ENCODE measurements at places on chromosomes 11 and 22. TPM values are rescaled to one million over a fixed set of nuclear protein-coding genes. Genes with fewer than 3 reads are reported as not detected.

Gene CRYBA4
- not detected for total RNA-seq

Gene ADM2
- total RNA-seq: 4.4 TPM

DNA sequence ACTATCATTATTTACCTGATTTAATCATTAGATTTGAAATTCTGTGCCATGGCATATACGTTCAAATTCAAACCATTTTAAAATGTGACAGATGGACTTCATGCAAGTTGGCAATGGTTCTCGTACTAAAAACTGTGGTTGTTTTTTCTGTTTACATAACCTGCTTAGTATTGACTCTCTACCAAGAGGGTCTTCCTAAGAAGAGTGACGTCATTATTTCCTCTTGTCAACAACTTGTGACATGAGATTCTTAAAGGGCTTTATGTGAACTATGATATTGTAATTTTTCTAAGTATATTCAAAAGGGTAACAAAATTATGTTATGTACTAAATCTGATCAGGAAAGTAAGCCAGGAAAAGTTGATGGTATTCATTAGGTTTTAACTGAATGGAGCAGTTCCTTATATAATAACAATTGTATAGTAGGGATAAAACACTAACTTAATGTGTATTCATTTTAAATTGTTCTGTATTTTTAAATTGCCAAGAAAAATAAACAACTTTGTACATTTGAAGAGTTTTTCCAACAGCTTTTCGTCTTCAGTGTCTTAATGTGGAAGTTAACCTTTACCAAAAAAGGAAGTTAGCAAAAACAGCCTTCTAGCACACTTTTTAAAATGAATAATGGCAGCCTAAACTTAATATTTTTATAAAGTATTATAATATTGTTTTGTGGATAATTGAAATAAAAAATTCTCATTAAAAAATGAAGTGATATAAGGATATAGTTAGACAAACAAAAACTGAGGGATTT lies 87.0 kb downstream of the GRK3 start:
- DNase-seq: no peak

Gene IFITM2
- total RNA-seq: 115 TPM

GRCh38 chr22:38267086-38267485 lies 5.7 kb downstream of the TMEM184B start:
- DNase-seq: no peak

DNA sequence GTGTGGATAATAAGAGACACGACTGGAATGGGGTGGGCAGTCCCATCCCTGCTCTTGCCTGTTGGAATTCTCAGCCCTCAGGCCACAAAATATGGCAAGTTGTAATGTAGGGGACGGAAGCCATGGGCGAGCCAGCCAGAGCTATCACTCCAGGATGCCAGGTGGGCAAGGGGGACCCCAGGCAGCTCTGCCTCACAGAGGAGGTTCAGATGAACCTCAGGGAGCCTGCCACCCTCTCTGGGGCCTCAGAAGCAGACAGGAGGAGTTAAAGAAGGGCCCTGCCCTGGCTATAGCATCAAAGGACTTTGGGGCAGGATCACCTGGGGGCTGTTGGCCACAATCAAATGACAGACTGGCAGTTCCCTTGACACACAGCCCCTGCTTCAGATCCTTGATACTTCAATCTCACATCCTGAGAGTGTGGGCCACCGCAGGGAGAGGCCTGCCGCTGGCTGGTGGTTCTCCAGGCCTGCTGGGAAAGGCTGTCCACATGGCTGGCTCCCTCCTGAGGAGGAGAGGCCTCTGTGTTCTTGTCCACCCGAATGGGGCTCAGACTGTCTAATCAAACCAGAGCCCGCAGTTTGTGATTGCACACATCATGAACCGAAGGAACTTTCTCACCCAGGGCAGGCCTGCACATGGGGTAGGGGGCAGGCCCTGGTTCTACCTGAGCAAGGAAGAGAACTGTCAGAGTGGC lies 31.4 kb downstream of the IGLL1 start:
- no peak for DNase-seq

DNA sequence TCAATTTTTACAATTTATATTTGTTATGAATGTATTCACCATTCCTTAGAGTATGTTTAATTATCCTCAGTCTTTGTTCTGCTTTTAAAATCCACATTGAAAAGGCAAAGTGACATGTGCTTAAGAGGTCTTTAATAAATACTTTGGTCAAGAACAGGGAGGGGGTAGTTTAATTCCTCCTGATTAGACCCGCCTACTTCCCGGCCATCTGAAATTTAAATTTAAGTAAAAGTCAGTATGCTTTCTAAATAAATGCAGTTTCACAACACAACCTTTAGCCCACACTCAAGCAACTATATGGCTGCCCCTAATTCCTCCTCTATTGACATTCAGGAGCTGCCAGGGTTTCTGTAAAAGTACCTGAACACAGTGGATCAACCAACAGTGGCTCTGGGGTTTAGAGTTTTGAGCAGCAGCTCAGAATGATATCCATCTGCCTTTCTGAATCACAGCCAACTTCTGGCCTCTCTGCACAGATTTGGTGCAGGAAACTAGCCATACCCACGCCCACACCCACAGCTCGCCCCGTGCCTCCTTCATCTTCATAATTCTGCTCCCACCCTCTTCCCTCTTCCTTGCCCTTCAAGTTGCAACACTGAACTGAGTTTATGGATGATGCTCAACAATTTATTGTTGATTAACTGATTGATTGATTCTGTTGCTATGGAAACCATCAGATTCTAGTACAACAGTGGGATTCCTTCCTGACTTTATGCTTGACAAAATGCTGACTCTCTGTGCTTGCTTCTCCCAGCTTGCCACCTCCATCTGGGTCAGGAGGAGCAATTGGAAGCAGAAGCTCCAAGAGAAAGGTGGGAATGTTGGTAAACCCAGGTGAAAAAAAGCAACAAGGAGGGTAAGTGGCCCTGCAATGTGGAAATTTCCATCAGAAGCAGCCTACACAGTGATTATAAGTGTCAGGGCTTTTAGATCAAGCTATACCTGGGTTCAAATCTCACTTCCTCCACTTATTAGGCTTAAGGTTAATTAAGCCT lies 70.8 kb downstream of the PANX1 start:
- DNase-seq: no peak

DNA sequence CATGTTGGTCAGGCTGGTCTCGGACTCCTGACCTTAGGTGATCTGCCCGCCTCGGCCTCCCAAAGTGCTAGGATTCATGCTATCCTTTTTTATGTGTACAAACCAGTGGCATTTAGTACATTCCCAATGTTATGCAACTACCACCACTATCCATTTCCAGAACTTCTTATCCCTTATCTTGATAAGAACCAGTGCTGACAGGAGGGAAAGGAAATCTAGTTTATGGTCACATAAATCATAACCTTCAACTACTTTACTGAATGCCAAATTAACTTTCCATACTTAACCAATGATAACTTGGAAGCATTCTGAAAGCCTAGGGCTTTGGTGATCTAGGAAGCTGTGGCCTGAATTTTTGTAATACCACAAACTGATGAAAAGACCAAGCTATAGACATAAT lies 170.4 kb downstream of the SWAP70 start:
- DNase-seq: no peak

Gene MMP13
- total RNA-seq: not detected

- DNase-seq: peak; percentile 88
These were observed 17.8 kb upstream of the WNT7B start for GRCh38 chr22:45994491-45995404.

DNA sequence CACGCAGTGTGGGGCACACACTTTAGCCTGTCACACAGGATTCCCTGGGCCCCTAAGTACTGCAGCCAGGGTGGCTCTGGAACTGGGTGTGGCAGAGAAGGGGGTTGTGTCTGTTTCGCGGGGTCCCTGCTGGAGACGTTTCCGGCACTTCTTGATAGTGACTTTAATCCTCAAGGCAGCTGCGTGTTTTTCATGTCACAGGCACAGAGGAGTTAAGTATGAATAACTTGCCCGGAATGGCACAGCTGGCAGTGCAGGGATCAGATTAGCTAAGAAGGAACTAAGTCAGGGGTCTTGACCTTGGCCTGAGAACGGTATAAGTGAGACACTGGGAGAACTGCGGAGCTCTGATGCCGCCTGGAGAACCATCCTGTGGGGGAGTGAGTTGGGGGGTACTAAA lies 7.5 kb upstream of the KRTAP5-7 start:
- no peak for DNase-seq

GRCh38 chr11:132910011-132910760 lies 622.1 kb downstream of the OPCML start:
- no peak for DNase-seq

Gene APOL3
- 5.9 TPM for total RNA-seq
